H4 (cell line): ENCODE measurements at places on chromosomes 2 and 18. TPM values are rescaled to one million over a fixed set of nuclear protein-coding genes. Genes with fewer than 3 reads are reported as not detected.

DNA sequence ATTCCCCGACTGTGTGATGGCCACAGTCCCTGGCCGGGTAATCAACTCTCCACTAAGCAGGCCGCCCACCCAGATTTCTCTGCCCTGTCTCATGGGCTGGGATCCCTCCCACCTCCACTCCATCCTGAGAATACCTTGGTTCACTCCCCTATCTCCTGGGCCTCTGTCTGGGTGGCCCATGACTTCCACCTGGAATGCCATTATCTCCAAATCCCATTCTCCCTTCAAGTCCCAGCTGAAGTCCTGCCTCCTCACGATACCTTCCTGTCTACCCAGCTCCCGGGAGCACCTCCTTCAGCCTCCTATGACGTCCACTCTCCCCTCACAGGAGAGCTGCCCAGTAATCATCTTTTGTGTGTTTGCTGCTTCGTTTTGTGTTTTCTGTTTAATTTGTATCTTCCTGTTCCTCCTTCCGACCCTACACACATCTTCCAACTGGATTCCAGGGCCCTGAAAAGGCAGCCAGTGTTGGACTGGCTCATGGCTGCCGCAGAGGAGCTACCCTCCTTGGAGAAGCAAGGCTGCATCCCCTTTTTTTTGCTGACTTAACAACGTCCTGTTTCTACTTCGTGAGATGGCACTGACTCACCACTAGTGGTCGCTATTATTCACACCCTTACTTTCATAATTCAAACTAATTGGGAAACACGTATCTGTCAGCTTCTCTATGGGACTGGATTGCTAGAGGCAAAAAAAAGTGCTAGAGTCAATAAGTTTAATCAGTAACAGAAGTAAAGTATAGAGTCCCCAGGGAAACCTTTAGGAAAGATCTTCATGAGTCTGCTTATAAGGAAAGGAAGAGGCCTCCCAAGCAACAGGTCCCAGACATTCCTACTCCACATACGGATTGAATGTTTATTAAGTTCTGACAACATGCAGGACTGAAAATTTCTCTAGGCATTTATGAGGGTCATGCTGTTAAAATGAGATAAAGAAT is 171.9 kb upstream of the GATA6 start:
- DNase-seq: peak; percentile 53

The UGT1A5 gene
- not detected in 2 replicates for total RNA-seq

DNA sequence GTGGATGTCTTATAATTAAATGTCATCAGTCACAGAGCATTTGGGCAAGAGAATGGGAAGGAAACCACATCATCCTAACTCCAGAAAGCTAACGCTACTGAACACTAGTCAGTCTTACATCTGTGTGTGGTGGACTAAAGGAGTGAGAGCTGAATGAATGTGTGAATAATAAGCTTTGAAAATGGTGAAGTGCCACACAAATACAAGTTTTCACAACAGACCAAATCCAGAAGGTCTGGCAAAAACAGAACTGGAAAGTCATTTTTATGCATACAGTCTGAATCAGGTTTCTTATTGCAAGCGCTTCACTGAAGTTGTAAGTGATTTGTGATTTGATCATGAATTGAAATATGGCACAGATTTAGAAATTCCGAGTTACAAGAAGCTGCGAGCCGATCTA is 175.7 kb downstream of the ZNF516 start:
- no peak for DNase-seq

The ARL5A gene
- 37.8 and 38.6 TPM in 2 replicates for total RNA-seq

The SCN3A gene
- total RNA-seq: 1.0 and 1.3 TPM in 2 replicates

DNA sequence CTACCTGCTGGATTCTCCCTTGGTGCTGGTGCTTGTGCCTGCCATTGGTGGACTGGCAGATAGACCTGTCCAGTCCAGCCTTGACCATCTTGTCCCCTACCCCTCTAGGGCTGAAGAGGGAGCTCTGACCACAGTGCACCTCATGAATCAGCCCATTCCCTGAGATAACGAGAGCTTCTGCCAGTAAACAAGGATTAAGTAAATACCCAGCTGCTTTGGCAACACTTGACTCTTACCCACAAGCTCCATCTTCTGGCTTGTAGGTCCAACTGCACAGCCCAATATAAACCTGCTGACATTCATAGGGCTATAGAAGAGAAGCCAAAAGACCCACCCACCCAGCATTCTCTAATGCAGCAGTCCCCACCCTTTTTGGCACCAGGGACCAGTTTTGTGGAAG is 186.4 kb downstream of the PIK3C3 start:
- DNase-seq: no peak

- DNase-seq: no peak
Observed at GRCh38 chr2:96527286-96528005, 9.1 kb upstream of the ARID5A start.

The CNGA3 gene
- not detected in 2 replicates for total RNA-seq

DNA sequence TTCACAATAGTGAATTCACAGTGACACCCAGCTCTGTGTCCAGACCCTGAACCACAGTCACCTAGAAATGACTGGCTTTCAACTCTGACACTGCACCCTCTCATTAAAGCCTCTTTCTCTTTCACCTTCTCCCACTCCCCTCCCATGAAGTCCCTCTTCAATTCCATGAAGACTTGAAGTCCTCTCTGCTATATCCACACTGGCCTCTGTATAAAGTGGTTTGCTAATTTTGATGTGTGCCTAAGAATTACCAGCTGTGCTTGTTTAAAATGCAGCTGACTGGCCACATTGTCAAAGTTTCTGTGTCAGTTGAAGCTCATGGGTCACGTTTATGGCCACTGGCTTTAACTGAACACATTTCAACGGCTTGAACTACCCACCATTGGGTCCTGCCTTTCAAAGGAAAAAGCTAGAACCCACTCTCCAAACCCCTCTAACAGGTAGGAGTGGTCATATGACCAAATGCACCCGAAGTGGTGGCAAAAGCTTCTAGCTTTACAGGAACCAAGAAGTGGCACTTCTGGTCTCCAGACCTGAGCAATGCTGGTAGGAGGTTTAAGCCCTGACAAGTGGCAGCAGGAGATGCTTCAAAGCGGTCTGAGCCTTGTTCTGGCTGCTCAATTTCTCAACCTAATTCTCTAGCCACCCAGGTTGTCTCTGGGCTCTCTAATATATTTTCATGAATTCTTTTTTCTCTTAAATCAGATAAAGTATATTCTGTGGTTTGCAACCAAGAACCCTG is 34.2 kb downstream of the B4GALT6 start:
- DNase-seq: no peak

DNA sequence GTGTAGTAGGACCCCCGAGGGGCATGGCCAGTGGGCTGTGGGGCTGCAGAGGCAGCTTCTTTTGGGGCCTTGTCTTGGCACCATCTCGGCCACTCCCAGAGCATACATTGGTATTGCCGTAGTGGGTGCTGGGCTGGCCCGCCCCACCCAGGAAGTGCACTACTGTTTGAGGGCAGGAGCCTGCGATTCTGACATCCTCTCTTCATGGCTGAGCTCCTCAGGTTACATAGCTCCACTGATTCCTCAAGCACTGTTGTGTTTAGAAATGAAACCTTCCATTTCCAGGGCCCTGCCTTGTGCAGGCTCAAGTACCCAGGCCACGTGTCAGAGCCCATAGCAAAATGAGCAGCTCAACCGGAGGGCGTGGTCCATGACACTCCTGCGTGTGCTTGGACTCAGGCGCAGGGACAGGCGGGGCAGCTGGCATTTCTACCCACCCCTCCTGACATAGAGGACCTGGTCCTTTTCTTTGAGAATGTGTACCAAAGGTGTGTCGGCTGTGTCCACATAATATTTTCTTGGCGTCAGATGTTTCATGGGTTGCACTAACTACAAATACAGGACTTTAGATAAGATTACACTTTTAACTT is 67.9 kb downstream of the DGKD start:
- DNase-seq: peak; percentile 92

- DNase-seq: no peak
Observed at GRCh38 chr2:28447086-28447485, 48.8 kb upstream of the PLB1 start.

GRCh38 chr2:173195100-173195499 is 119.5 kb downstream of the MAP3K20 start:
- DNase-seq: no peak

DNA sequence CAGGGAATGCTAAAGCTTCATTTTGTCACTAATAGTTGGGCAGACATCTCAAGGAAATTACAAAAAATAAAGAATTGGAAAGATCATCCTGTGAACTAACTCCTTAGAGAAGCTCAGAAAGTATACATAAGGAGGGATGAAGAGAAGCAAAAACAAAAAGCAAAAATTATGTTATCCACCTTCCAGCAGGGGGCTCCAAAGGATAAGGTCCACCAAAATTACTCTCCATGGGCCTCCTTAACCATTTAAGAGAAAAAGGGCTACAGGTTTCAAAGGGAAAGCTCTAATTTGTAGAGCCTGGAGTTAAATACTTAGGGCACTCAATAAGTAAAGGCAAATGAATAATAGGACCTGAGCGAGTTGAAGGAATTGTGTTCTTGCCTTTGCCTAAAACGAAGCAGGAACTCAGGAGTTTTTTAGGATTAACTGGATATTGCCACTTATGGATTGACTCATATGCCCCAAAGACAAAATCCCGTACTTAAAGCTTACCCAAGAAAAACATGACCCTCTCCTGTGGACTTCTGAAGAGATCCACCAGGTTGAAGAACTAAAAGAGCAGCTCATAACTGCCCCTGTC is 1167.9 kb downstream of the DSC3 start:
- DNase-seq: peak; percentile 48
